ENCODE measurements at places on chromosomes 2 and 18.
A peak's percentile ranks its signal among the peaks of the same experiment; 100 is the strongest.

- DNase-seq: peak; percentile 60
Measured at GRCh38 chr18:62982600-62983251, 267.4 kb downstream of the PHLPP1 start.

DNA sequence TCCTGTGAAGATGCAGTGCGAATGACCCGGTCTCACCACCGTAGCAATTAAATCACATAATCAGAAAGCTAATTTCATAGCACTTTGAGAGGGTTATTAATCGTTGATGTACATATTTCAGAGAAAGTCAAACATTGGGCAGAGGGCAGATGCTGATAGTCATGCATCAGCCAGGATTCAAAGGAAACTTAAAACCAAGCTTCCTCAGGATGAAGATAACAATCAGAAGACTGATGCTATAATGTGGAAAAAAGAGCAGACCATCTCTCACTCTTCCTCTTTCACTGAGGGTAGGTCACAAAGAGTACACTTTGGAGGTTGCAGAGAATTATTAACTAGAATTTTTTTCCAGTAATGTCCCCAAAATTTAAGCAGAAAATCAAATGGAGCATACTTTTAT lies 1027.7 kb upstream of the ZEB2 start:
- DNase-seq: no peak

GRCh38 chr2:189203177-189203799 lies 23.7 kb upstream of the COL5A2 start:
- DNase-seq: no peak

GRCh38 chr2:3009005-3009404 lies 368.6 kb downstream of the EIPR1 start:
- no peak for DNase-seq

DNA sequence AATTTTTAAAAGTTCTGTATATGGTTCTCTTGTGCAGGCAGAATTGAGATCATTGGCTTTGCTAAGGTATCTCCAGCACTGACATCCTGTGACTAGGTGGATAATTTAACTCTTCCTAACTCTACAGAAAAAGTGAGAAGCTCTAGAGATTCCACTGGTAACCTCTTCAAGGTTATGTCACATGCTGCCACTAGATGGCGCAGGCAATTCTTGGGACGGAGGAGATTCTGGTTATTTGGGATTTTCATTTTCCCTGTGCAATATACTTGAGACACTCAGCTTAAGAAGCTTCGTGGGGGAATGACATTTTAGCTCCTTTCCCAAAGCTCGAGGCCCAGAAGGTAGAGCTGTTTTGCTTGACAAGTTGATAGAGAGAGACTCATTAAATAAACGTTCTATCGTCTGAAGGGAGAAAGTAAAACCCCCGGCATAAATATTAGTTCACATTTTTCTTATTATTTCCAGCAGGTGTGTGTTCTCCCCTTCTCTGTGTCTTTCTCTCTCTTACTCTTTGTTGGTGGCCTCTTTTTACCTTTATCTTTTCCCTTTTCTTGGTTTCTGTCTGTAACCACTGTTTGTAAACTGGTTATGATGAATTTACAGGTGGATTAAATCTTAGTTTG lies 26.6 kb upstream of the LANCL1 start:
- DNase-seq: peak; percentile 45

GRCh38 chr2:26635401-26635800 lies 5.8 kb downstream of the CIB4 start:
- DNase-seq: no peak

DNA sequence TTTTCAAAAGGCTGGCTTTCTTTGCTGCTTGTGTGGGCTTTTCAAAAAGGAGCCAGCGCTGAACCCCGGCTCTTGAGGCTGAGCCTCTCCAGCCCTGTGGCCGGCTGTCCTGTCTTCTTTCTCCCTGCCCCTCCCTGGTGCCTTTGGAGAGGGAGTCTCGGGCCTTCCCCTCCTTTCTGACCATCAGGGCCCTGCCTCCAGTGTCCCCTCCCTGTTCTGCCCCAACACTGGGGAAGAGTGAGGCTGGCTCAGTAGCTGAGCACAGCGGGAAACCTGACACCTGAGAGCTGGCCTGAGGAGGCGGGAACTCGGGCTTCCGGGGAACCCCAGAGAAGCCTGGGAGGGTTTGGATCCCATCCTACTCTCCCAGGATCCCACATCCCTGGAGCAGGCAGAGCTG lies 232.1 kb downstream of the LOXHD1 start:
- DNase-seq: no peak

GRCh38 chr2:9773903-9774239 lies 69.4 kb upstream of the TAF1B start:
- no peak for DNase-seq

GRCh38 chr2:41926614-41927580 lies 120.9 kb upstream of the PKDCC start:
- no peak for DNase-seq

- DNase-seq: peak; percentile 72
Measured at GRCh38 chr2:102355526-102356380, at the start of gene IL18R1. Gene IL18R1, plus strand, starts transcription at chr2:102355796. Its CDS starts 6,865 bp downstream, at chr2:102362661.

DNA sequence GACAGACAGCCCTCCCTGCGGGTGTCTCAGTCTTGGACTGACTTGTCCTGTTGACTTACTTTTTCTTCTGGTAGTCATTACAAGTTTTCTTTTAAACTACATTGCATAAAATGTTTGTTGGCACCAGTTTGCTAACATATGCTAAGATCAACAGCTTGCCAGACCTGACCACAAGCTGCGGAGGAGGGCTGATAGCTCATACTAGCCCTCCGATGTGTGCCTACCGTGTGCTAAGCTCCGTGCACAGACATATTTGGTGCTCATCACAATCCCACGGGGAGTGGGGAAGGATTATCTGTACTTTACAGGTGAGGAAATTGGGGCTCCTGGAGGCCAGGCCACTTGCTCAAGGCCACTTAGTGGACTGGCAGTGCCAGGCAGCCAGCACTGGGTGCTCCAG lies 72.8 kb upstream of the YPEL5 start:
- no peak for DNase-seq

DNA sequence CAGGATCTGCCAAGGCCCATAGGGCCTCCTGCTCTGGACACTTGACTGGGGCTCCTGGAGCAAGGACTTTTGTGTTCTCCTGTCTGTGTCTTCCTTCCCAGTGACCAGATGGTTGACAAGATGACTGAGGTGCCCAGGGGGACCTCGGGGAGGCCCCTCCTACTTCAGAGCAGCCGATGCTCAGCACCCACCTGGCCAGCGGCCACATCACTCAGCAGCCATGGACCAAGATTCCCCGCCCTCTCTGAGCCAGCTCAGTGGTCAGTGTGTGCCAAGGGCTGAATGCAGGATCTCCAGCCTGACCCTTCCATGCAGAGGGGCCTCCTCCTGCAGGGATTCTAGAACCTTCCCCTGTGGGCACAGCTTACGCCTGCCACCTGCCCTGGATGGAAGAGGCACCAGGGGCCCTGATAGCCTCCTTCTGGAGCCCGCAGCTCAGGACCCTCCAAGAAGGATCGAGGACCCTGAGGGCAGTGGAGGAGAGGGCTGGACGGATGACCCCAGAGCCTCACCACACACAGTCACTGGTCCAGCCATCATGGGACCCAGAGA lies 87.4 kb upstream of the GPC1 start:
- no peak for DNase-seq

- no peak for DNase-seq
Measured at GRCh38 chr18:22219568-22220355, 50.4 kb downstream of the GATA6 start.

DNA sequence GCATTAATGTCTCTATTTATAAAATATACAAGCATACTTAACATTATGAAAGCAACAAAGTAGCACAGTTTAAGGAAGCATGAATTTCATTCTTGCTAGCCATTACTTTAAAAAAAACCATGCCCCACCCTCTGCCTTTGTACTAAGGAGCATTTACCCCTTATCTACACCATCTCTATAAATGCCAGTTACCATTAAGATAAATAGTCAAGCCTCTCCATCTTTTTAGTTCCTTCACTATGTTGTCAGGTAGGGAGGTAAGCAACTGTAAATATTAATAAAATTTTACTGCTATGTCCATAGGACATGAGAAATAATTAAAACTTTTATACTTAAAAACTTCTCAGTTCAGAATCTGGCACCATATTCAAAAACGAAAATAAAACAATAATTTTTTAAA lies 42.1 kb downstream of the ROCK1 start:
- no peak for DNase-seq

GRCh38 chr2:99348173-99348572 lies 11.0 kb downstream of the EIF5B start:
- DNase-seq: no peak

DNA sequence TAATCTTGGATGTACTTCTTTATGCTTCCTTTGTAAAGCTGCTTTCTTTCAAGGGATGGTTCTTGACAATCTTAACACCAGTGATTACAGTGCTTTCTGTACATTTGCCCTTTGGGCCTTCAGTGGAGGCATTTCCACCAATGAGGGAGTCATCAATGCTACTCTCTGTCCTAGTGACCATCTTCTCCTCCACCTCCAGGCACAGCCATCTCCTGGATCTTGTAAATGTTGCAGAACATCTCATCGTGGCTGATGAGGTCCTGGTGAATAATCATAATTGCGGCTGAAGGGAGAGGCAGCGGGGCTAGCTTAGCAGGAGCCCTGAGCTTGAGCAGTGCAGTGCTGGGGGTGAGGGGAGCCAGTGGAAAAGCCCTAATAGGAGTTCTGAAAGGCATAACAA lies 32.5 kb downstream of the IDH1 start:
- DNase-seq: no peak

GRCh38 chr2:214069254-214069653 lies 341.6 kb upstream of the VWC2L start:
- no peak for DNase-seq

DNA sequence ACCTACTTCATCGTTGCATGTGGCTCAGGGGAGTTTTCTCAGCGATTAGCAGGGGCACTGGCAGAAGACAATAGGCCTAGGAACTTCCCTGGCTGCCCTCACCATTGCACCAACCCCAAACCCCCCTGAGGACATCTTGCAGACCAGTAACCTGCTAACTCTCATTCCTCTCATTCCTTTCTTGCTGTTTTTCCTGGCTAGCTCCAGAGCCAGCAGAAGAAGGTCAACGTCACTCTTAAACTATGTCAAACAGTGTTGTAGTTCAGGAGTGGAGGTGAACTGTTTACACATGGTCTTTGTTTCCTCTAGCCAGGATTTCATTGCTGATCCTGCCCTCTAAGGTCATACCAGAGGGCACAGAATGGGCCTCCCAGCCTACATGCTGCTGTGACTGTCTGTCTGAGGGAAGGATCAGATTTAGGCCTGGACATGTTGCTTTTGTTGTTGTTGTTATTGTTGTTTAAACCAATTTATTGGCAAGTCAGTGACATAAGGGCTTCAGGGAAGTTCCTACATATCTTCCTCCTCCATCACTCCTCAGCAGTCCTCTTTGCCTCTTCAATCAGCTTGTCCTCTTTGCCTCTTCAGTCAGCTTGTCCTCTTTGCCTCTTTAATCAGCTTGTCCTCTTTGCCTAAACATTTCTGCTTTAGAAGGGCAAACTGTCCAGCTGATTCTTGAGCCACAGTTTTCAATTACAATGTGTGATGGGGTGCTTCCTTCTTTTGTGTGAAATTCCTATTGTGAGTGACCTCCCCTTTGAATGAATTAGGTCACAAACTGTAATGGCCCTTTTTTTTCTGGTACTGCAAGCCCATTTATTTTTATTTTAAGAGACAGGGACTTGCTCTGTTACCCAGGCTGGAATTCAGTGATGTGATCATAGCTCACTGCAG lies 471.9 kb upstream of the TNP1 start:
- DNase-seq: no peak

DNA sequence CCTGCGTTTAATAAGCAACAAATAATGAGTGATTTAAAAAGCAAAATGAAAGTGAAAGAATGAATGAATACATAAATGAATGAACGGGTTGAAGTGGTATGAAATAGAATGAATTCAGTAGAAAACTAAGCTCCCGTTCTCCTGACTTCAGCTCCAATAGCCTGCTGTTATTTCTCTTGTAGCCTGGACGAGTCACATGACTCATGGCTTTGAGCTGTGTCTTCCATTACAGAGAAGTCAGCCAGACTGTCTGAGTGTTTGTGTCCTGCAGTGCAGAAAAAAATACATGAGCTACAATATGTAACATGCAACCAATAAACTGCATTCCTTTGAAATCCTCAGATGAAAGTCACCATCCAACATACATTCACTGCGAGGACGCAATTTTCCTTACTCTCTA lies 21.2 kb downstream of the SCG2 start:
- DNase-seq: no peak

DNA sequence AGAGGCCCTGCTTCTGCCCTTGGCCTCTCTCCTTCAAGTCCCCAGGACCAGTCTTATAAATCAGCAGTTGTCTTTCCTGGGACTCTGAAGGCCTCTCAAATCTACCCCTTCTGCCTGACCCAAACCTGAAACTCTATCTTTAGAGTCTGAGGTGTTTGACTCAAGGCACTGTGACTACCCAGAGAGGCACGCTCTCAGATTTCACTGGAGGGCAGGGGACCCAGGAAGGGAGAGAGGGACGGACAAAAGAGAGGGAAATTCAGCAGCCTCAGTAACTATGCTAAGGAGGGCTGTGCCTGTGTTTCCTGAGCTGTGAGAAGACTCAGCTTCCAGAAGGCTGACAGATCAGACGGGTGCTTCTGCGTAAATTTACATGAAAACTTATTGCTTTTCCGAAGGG lies 217.8 kb downstream of the HAUS1 start:
- no peak for DNase-seq

- peak; percentile 17 for DNase-seq
Measured at GRCh38 chr18:12703664-12704063, 822 bp downstream of the PSMG2 start.

GRCh38 chr2:45172142-45172541 lies 162.9 kb upstream of the SIX2 start:
- DNase-seq: no peak

DNA sequence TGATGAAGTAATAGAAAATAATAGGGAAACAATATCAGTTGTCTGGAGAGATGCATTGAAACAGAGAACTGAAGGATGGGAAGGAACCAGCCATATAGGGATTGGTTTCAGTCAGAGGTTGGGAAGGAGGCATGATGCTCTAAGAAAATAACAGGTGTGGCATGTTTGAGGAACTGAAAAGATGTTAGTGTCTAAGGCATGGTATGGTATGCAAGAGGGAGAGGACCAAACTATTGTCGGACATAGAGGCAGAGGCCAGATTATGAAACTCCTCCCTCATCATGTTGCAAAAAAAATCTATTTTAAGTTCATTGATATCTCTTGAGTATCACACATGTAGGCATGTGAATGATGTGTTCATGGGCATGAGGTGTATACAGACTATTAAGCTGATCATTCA lies 48.9 kb upstream of the EMILIN2 start:
- no peak for DNase-seq

GRCh38 chr18:46731316-46731715 lies 25.5 kb downstream of the ST8SIA5 start:
- DNase-seq: no peak

GRCh38 chr2:8671176-8671575 lies 10.7 kb upstream of the ID2 start:
- DNase-seq: no peak

Measured in suppressor macrophage (primary cell).